NCI-H2171 (cell line): ENCODE measurements at places on chromosomes 2 and 18.
A peak's percentile ranks its signal among the peaks of the same experiment; 100 is the strongest.

GRCh38 chr2:145689277-145689676 is 1169.4 kb upstream of the ZEB2 start:
- DNase-seq, result no peak

DNA sequence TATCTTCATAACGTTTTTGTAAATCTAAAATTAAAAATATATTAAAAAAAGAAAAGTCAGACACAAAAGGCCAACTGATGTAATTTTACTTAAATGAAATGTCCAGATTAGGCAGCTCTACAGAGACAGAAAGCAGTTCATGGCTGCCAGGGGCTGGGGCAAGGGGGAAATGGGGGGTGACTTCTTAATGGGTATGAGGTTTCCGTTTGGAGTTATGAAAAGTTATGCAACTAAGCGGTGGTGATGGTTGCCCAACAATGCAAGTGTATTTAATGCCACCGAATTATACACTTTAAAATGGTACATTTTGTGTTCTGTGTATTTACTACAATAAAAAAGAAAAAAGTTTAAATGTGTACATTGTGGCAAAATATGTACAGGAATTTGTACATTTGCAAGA is 70.2 kb upstream of the TEX51 start:
- no peak for DNase-seq

DNA sequence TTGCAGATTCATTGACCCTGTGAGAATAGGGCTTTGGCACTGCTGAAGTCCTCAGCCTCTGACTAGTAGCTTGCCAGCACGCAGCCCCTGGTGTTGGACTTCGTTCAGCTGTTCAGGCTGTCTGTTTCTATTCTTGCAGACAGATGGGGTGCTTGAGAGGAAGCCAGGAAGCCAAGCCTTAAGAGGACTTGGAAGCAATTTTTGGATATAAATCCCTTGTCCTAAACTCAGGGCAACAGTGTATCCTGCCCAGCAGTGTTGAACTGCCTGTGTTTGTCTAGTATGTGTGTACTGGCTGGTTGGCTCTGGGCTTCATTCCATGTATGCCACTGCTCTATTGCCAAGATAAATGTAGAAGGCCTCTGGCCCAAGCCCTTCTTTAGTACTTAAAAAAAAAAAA is 108.6 kb downstream of the COMMD1 start:
- DNase-seq, result peak; percentile 74

GRCh38 chr2:223729781-223730180 is 107.6 kb downstream of the AP1S3 start:
- no peak for DNase-seq

- no peak for DNase-seq
Observed at GRCh38 chr18:64027931-64028695, 58.2 kb downstream of the SERPINB8 start.

GRCh38 chr2:12555012-12555645 is 161.6 kb upstream of the TRIB2 start:
- no peak for DNase-seq

DNA sequence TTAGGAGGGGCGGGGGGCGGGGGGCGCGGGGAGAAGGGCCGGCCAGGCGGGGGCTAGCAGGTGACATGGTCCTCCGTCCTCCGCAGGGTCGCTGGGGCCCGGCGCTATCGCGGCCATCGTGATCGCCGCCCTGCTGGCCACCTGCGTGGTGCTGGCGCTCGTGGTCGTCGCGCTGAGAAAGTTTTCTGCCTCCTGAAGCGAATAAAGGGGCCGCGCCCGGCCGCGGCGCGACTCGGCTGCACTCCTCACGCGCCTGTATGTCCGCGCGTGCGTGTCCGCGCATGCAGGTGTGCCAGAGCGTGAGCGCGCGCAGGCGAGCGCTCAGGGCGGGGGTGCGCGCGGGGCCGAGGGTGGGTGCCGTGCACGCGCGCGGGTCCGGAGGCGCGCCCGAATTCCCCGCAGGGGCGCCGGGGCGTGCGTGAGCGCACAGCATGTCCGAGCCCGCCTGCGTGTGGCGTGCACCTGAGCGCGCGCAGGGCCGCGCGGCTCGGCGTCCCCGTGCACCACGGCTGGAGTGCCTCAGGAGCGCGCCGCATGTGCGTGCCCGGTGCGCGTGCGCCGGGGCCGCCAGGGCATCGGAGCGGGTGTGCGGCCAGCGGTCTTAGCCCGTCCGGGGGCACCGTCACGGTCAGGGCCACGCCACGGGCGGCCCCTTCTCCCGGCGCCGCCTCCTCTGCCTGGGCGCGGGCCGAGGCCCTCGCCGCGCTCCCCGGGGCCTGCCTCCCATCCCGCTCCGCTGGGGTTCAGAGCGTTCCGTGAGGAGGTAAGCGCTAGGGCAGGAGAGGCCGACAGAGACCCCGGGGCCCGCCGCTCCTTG is 6.3 kb downstream of the SNORC start:
- DNase-seq, result peak; percentile 37

- no peak for DNase-seq
Observed at GRCh38 chr2:96869281-96869821, 529 bp downstream of the SEMA4C start.

- no peak for DNase-seq
Observed at GRCh38 chr2:197190100-197190432, 120.5 kb downstream of the ANKRD44 start.

- DNase-seq, result peak; percentile 11
Observed at GRCh38 chr2:195848119-195848899, 191.3 kb downstream of the SLC39A10 start.

DNA sequence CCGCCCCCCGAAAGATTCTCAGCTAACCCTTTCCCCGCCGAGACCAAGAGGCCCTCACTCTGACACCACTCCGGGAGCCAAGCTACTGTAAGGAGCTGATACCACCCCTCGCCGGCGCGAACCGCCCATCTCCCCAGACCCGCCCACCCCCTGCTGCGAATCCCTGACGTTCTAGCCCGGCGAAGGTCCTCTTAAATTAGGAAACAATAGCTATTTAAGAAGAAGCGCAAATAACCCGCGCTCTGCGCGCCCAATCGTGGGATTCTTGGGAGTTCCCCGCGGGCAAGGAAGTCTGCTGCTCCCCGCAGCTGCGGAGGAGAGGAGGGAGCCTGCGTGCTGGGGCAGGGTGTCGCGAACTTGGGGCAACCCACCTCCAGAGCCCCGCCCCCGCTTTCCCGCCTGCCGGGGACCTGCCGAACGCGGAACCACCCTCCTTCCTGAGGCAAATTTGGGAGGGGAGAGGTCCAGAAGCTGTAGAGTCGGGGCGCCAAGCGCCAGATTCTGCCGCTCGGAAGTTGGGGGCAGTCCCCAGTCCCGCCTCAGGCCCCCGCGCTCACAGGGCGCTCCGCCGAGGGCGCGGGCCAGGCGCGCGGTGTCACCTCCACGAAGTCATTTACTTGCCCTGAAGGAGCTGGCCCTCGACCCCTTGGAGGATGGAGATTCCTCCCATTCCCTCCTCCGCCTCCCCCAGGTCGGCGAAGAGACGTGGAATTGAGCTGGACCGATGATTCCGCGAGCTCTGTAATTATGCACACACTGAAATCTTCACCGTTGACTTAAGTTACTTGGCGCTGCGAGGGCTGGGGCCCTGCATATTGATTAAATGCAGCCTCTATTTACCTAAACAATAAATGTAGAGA is 8.4 kb upstream of the SP9 start:
- no peak for DNase-seq

DNA sequence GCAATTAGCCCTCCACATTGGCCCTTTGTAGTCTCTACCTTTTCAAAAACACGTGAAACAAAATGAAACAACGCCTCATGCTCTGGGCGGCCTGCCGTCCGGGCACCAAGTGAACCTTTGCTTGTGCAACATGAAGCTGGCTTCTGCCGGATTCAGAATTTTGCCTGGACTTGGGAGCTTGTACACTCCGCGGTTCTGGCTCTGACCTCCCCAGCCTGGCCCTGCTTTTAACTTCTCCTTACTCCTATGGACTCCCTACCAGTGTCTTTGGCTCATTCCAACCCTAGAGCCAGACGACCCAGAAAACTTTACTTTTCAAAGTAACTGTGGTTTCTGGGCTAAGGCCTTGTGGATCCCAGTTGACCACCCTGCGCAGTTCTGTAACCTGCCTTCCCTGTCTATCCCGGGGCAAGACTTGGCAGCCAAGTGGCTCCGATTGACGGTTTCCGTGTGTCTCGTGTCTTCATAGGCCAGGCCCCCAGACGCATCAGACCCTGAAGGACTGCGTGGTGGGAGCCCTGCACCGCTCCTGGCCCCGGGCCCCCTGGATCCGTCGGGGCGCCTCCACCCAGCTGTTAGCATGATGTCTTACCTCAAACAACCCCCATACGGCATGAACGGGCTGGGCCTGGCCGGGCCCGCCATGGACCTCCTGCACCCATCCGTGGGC is 1.9 kb downstream of the OTX1 start:
- no peak for DNase-seq

DNA sequence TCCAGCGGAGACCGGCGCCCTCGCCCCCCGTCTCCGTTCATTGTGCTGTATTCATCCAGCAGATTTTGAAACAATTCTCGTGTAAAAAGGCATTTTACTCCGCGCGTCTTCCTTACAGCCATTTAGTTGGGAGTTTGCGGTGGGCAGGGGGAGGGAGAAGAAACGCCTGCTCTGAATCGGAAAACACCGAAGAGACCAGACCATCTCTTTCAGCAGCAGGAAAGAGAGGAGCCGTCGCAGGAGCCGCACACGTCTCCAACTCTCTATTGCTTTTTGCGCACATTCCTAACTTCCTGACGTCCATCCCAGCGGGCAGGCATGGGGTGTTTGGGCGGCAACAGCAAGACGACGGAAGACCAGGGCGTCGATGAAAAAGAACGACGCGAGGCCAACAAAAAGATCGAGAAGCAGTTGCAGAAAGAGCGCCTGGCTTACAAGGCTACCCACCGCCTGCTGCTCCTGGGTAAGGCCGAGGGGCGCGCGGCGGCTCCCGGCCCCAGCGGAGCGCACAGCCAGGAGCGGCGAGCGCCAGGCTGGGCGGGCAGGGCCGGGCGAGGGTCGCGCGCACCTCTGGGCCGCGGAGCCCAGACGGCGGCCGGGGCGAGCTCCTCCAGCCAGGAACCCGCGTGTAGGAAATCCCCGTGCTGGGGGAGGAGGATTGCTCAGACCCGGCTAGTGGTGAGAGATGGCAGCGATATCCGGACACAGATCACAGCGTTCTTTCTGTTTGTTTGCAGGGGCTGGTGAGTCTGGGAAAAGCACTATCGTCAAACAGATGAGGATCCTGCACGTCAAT is 63.2 kb downstream of the GNAL start:
- DNase-seq, result no peak

DNA sequence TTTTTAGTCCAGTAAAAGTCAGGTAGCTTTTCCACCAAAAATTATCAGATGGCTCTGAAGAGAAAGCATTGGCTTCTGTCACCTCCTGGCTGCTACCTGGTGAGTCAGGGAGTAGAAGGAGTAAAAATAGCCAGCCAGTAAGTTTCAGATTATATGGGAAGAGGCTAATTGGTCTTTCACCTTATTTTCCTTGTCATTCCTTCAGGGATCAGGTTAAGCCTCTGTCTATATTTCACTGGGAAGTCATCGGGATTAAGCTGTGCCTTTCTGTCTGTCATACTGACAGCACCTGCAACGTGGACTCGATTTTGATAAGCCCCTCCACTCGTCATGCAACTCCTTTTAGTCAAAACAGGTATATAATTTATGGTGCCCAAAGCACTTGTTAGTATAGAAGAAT is 380.7 kb upstream of the CELF4 start:
- no peak for DNase-seq

GRCh38 chr18:3593381-3593903 is 143.5 kb downstream of the TGIF1 start:
- DNase-seq, result peak; percentile 67

- DNase-seq, result no peak
Observed at GRCh38 chr2:56333812-56334485, 150.2 kb downstream of the CCDC85A start.

DNA sequence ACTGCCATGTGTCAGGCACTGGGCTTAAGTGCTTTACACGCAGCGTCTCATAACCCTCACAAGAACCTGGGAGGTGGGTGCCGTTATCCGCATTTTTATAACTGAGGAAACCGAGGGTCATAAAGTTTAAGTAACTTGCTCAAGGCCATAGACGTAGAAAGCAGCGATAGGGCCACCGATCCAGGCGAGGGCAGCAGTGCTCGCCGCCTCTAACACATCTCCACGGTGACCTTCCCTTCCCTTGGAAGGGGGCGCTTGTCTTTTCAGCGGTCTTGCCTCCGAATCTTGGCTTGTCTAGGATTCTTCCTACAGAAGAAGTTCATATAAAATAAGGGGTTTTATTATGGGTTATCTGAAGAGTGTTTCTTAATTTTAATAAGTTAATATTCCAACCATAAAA is 186.6 kb downstream of the GBX2 start:
- DNase-seq, result no peak

GRCh38 chr2:230327418-230328154 is 593 bp downstream of the SP140L start:
- DNase-seq, result no peak

- peak; percentile 17 for DNase-seq
Observed at GRCh38 chr2:103605071-103605780, 843.4 kb downstream of the TMEM182 start.

- DNase-seq, result no peak
Observed at GRCh38 chr18:45255197-45255890, 359.9 kb upstream of the SLC14A2 start.

DNA sequence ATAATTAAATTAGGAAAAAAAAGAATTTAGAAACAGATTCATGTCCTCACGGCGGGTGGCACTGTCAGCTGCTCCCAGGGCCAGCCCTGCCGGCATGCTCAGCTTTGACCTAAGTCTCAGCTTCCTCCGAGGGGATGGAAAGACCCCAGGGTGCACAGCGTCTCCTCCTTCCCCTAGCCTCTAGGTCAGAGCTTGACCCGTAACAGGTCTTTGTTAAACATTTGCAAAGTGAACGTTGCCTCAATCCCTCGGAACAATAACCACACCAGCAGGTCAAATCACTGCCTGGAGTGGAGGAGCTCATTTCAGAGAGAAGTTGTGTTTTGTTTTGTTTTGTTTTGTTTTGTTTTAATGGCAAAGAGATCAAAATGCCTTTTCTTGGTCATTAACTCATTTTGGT is 171.3 kb downstream of the TMEM18 start:
- no peak for DNase-seq

GRCh38 chr18:22106536-22107292 is 62.7 kb upstream of the GATA6 start:
- no peak for DNase-seq

- DNase-seq, result no peak
Observed at GRCh38 chr2:124978597-124978996, 953.5 kb downstream of the CNTNAP5 start.

DNA sequence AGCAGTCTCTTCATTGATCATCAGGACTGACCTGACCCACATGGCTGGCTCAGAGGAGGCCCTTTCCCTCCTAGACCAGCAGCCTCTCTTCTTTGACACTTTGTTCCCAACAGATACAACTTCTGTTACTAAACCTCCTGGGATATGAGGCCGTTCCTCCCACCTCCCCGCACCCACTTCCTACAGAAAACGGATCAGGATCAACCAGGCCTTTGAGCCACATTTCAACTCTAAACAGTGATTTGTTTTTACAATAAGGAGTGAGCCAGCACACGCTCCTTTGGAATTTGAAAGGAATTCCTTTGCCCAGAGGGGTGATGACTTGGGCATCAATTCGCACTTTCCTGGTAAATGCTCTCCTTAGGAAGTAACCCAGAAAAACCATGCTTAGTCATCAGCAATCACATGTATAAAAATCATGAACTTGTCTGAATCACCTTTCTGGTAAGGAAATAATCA is 180.4 kb downstream of the FAM124B start:
- no peak for DNase-seq
